Activated CD8-positive, alpha-beta memory T cell treated with anti-CD3 and anti-CD28 coated beads, Interleukin-2, amount 10 ng/mL, durations not matched to agents 7 days and 5 days (primary cell): ENCODE measurements at places on chromosomes 13 and 19. TPM values are rescaled to one million over a fixed set of nuclear protein-coding genes. Genes with fewer than 3 reads are reported as not detected.

The ZNF835 gene
- 2.2 TPM for total RNA-seq

The NR2F6 gene
- 2.7 TPM for total RNA-seq

The GFY gene
- total RNA-seq: not detected

The ZFR2 gene
- 0.26 TPM for total RNA-seq

The CGB3 gene
- total RNA-seq: not detected

The ATP7B gene
- 0.38 TPM for total RNA-seq

The ZNF723 gene
- not detected for total RNA-seq

The DCAF15 gene
- 82.5 TPM for total RNA-seq

The ACP5 gene
- total RNA-seq: 34.1 TPM

The ZNF430 gene
- 28.5 TPM for total RNA-seq

The TCF3 gene
- 124 TPM for total RNA-seq

The FXYD3 gene
- not detected for total RNA-seq

The TLE2 gene
- 0.47 TPM for total RNA-seq

The NOVA2 gene
- 0.18 TPM for total RNA-seq

The ZNF468 gene
- 12.3 TPM for total RNA-seq

The KCNK6 gene
- 13.5 TPM for total RNA-seq

The RASL11A gene
- 0.70 TPM for total RNA-seq

The NXNL1 gene
- not detected for total RNA-seq

The ARRDC5 gene
- 0.26 TPM for total RNA-seq

The VSIG10L gene
- 2.2 TPM for total RNA-seq
